ENCODE measurements at places on chromosomes 6 and 20.
A peak's percentile ranks its signal among the peaks of the same experiment; 100 is the strongest.

- DNase-seq, result no peak
These were observed 7.7 kb downstream of the HBS1L start for GRCh38 chr6:135046912-135047311.

DNA sequence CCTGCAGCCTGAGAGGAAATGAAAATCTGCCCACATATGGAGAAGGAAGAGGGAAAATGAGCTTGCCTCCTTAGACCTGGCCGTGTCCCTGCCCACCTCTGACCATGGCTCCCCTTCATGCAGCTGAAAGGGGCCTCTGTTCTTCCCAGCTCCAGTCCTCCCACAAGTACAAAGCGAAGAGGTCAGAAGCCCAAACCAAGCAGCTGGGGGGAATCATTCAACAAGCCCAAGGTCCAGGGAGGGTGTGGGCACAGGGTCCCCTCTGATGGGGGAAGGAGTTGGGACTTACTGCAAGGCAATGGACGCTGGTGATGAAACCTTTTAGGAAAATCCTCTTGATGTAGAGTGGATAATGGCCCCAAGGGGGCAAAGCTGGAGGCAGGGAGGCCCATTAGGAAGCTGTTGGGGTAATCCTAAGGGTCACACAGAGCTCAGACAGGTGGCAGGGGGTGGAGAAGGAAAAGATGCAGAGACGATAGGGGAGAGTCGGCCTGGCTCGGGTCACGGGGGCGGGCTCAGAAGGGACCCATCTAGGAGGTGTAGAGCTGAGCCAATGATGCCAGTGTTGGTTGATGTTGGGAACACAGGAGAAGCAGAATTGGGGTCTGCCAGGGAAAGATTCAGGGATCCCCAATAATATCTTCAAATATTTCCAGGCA, 16.1 kb upstream of the GRM4 start:
- DNase-seq, result no peak

DNA sequence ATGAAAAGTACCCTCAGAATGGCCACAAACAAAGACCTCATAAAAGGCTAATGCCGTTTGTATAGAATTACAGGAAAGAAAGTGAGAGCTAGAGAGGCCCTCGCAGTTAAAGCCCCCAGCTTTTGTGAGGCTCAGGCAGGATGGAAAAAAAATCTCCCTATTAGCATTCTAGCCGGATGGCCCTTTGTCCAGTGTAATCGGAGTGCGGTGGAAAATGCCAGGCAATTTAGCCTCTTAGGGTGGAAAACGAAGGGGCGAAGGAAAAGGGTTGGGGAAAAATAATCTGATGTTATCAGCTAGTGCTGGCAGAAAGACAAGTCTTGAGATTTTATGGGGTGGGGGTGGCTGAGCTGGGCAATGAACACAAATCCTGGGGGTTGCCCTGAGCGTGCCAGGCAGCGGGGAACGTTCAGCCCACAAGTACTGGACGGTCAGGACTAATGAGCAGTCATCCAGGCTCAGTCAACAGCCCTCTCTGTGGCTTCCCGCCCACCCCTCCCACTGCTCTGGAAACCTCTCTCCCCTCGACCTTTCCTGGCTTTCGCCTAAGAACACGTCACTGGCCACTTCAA, 92.4 kb downstream of the PSMG4 start:
- no peak for DNase-seq

DNA sequence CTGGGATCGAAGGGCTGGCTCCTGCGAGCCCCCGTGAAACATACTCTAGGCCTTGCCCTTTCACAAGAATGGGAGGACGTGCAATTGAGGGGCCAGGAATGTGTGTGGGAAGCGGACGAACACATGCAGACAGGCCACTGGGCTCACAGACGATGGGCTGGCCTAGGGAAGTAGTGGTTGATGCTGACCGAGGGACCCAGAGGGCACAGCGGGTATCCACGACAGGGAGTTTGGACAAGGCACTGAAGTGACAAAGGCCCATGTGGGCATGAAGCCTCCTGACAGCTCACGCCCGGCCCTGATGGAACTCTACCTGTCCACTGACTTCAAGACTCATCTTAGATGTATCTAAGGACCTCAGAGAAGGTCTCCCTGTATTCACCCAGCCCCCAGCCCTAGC, 52.2 kb downstream of the MYH7B start:
- peak; percentile 50 for DNase-seq

GRCh38 chr20:62386383-62387218, at the start of gene RPS21:
Gene RPS21, plus strand, starts transcription at chr20:62387103. Its CDS starts 236 bp downstream, at chr20:62387339.
- DNase-seq, result peak; percentile 57

- no peak for DNase-seq
These were observed 19.9 kb upstream of the EXOC2 start for GRCh38 chr6:712805-713204.

DNA sequence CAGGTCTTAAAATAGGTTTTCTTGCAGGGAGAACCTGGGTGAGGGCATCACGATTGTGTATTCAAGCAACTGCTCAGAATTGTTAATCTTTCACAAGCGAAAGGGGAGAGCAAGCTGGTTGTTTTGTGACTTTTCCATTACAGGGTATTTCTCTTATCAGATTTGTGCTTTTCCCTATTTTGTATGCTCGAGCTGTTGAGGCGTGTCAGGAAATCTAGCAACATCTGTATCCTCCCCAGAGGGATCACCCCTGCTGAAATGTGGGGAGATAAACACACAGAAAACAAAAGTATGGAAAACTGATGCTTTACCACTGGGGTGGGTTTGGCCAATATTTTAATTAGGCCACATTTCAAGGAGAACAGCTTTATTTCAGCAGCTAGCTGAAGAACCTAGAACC, 187.0 kb downstream of the DTNBP1 start:
- no peak for DNase-seq

GRCh38 chr6:110341663-110342596, 16.2 kb downstream of the METTL24 start:
- no peak for DNase-seq

GRCh38 chr20:35111141-35111888, 18.7 kb upstream of the TRPC4AP start:
- peak; percentile 50 for DNase-seq

GRCh38 chr6:62528894-62529526, 243.0 kb upstream of the KHDRBS2 start:
- DNase-seq, result no peak

DNA sequence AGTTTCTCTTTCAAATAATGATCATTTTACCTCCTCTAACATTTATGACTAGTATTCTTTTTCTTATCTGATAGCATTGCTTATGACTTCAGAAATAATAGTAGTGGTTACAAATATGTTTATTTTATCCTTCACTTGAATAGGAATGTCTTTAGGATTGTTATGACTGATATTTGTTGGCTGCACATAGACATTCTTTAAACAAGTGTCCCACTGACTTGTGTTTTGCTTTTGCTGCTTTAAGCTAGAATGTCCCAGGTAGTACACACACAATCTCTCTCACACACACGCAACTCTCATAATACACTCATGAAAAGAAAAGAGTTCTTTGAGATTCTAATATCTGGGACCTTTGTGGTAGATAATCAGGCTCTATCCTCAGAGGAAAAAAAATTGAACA, 21.6 kb downstream of the KIAA1586 start:
- DNase-seq, result no peak

GRCh38 chr6:84332139-84333034, 104.9 kb upstream of the CEP162 start:
- no peak for DNase-seq

DNA sequence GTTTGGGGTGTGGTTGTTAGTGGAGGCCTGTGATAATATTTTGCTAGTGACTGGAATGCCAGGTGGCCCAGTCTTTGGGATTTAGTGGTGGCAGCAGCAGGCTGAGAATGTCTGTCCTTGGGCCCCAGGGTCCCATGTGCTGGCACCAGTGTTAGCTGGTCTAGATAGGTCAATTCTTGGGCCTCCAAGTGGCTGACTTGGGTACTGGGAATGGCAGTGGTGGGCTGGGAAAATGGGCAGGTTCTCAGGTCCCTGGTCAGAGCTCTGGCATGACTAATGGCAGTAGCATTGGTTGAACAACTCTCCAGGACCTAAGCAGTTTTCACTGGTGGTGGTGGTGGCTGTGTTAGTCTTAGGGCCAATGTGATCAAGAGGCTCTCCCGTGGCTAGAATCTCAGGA, 50.3 kb downstream of the OLIG3 start:
- DNase-seq, result no peak

DNA sequence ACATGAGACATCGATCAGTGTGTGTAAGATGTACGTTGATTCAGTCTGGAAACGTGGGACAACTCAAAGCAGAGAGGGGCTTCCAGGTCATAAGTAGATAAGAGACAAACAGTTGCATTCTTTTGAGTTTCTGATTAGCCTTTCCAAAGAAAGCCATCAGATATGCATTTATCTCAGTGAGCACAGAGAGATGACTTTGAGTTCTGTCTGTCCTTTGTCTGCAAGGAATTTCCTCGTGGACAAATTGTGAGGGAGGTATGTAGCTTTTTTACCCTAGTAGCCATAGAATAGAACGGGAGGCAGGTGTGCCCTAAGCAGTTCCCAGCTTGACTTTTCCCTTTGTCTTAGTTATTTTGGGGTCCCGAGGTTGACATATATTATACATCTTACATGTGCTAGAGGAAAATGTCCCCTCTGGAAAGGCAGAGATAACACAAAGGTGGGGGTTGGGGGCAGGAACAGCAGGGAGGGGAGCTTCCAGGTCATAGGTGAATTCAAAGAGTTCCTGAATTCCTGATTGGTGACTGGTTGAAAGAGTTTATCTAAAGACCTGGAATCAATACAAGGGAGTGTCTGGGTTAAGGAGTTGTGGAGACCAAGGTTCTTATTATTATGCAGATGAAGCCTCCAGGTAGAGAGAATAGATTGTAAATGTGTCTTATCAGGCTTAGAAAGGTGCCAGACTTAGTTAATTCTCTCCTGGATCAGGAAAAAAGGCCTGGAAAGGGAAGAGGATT, 237.0 kb downstream of the NFATC2 start:
- no peak for DNase-seq

DNA sequence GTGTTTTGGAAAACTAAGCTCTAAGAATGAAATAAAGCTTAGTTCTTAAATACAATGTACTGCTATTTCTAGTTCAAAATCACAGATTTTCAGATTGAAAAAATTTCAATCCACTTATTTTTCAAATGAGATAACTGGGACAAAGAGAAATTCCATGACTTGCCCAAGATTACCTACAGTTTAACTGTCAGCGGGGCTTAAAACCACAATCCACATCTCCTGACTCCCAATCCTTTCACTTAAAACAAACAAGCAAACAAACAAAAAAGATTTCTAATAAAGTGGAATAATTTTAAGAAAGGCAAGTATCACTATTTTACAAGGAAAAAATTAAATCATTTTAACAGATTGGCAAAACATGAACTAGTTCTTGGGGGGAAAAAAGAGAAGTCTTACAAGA, 4.2 kb downstream of the PHIP start:
- DNase-seq, result no peak

DNA sequence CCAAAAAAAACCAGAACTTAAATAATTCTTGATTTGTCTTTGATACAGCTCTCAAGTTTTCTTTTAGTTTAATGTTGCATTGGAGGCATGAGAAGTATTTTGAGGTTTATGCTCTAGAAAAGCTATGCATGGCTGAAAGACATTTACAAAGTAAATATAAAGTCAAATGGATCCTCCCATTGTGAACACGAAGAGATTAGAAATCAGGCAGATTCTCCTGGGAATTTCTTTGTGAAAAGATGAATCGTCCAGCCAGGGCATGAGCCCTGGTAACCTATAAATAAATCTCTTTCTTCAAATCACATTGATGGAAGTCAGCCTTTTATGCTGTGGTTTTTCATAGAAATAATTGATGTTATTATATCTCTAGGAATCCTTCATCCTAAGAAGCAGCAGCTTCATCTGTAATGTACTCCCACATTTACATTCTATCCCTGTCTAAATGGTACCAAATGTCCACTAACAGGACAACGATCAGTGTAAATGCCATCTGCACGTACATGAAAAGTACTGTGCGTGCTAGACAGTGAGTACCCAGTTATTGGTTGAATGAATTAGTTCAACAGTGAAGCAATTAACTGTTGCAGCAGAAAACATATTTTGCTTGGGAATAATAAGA, 143.6 kb downstream of the ALDH8A1 start:
- DNase-seq, result no peak

DNA sequence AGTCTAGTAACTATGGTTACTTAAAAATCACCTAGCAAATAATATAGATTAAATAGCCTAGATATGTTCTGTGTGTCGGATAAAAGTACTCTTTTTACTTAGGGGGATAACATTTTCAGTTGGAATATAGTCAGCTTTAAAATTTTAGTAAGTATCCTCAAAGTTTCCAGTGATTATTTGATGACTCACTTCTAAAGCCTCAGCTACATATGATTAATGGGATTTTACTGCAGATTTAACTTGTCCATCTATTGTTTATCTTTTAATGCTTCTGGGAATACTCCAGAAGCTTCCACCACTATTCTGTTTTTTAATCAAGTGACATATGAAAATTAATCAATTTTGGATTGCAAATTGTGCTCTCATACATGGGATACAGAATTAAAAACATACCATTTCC, 8.7 kb upstream of the TENT5A start:
- DNase-seq, result no peak

DNA sequence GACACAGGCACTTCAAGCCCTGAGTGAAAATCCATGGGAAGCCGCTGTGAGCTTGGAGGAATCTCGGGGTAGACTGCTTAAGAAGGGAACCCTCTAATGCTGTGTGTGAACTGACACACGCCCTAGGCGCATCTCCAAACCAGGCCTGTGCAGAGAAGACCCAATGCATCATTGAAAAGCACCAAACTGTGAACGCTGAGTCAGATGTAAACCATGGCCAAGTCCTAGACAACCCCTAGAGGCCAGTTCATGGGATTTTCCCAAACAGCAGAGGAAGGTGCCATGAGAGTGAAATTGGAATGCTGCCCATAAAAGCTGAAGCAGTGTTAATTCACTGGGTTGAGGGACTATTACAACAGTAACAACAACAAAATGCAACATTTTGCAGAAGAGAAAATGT, 296.5 kb downstream of the SMOC2 start:
- DNase-seq, result no peak
